ENCODE measurements at places on chromosomes 7 and 10.

DNA sequence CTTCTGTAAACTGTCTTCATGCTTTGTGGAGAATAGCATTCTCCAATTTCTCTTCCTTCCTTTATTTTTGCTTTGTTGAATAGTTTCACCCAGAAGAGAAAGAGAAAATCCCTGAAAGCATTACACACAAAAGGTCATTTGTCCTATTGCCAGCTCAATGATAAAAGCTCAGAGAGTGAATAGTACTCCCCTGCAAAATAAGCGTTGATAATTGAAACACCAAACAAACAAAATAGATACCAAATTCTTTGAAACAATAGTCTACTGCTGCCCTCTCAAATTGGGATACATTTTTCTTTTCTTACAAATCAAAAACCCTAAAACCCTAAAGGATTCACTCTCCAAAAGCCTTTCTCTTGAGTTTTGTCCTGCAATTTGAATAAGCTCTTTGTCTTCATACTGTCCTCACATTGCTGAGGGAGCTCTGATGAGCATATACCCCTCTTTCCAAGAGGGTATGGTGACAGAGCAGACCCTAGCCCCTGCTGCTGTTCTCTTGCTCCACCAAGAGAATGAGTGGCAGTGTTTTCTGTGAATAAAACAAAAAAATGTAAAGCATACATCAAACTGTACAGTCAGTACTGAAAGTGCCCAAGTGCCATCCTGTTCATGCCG lies 134.4 kb downstream of the CSTF2T start:
- no peak for DNase-seq

GRCh38 chr10:72316748-72317435 lies 37.8 kb downstream of the DNAJB12 start:
- peak; percentile 50 for DNase-seq

DNA sequence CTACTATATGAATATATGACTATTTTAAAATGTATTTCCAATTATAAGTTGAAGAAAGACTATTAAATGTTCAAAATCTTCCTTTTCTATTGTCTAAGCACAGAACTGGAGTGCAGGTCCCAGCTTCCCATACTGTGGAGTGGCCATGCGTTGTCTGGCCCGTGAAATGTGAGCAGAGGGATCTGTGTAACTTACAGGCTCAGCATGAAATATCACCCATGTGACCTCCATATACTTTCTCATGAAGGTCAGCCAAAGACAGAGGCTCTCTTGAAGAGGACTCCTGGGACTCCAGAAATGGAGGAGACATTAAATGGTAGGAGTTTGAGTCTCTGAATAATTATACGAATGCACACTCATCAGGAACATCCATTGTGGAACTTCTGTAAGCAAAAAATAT lies 92.4 kb upstream of the CAV2 start:
- no peak for DNase-seq

- DNase-seq, result no peak
Observed at GRCh38 chr7:7897509-7897908, 71.1 kb upstream of the GLCCI1 start.

- no peak for DNase-seq
Observed at GRCh38 chr7:116293633-116294032, 83.3 kb downstream of the TES start.

DNA sequence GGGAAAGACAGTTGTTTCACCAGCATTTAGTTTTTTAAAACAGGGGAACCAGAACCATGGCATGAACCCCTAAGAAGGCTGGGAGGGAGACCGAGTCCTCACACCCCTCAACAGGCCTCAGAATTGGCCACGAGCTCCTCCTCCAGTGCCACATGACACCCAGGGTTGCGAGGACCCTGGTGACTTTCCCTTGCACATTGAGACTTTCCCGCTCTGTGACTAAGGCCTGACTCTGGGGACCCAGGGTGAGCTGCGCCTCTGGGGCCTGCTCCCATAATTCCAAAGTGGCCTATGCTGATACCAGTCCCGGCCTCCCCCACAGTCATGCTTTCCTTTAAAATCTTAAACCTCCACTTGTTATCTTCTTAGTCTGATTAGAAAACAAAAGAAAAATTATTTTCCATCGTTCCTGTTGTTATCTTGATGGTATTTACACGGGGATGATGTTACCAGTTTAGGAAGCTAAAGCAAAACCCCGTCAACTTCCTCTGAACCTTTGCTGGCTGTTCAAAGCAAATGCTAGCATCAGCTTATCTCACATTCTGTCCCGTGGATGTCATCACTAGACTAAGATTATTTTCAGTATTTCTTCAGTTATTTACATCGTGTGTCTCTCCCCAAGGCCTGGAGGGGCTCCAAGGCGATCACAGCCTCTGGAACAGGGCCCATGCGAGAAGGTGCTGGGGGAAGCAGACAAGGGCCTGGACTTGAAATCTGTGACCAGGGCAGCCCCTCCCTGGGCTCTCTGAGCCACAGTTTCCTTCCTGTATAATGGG lies 42.1 kb downstream of the FAM53B start:
- DNase-seq, result peak; percentile 47

DNA sequence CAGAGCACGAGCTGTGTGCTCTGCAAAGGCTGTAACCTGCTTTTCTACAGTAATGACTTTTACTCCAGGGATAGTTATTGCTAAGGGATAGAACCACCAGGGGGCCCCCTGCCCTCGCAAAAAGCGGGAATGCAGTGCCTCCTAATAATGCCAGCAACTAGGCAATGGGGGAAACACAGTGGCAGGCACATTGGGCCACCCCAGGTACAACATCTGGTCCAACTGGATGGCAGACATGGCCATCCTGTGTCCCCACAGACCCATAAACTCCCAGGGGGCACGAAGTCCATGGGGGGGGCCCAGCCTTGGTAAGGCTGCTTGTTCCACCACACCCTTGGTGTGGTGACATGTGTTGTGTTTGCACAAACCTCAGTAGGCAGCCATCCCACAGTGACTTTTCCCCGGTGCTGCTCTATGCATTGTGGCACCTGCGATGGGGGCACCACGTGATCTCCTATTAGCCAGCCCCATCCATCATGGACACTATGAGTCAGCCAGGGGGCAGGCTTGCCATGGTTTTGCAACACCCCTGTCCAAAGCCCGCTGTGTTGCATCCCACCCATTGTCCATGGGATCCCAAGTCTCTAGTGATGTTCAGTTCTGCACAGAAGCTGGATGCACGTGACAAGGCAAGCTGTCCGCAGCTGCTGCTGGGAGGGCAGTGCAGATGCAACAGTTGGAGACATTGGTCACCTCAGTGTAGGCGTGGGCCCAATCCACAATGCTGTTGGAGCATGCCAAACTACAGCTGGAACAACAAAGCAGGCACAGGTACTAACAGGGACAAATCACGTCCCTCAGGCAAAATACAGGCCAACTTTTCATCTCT lies 84.0 kb downstream of the ANLN start:
- DNase-seq, result no peak

- no peak for DNase-seq
Observed at GRCh38 chr7:20458521-20458920, 127.8 kb downstream of the ITGB8 start.

DNA sequence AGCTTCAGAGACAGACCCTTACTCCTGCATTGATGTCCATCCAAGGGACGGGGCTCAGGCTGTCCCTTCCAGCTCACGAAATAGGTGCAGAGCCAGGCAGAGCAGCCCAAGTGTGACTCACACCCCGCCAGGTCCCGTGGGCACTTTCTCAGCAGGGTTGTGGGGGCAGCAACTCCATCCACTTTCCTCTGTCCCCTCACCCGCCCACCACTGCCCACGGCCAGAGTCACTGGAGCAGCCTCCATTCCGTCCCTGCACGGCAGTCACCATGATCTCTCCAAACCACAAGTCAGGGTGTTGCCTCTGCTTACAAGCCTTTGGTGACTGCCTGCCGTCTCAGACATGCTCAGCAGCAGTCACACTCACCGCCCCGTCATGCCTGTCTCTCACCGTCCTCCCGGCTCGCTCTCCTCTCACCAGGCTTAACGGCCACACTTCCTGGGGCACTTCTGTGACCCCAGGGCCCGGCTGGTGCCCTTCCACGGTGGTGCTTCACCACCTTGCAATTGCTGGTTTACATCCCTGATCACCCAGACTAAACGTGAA lies 39.3 kb downstream of the CALML3 start:
- no peak for DNase-seq

DNA sequence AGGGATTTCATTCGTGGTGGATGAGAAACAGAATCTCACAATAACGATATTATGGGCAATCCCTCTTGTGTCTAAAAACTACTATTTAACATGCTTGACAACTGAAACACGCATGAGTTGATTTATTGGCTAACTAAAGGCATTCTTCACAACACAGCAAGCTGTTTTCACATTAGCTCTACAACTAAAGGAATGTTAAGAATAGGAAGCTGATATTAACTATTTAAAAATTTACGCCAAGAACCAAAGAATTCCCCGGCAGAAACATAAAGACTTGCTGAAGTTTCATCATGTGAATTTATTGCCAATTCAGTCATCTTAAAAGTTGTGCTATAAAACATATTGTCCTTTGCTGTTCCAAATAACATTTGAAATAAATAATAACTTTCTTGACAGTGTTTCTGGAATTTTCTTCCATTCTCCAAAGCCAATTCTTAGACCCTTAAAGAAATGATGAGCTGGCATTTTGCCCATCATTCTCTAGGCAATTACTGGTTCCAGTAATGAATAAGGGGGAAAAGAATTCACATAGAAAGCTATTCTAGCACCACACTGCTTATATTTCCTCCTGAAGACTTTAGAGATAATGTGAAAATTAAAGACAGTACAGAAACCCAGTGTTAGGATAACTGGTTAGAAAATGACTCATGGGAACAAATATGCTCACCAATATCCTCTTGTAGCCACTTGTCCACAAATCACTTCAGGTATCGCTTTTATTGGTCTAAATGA lies 233.1 kb downstream of the PARD3 start:
- no peak for DNase-seq

DNA sequence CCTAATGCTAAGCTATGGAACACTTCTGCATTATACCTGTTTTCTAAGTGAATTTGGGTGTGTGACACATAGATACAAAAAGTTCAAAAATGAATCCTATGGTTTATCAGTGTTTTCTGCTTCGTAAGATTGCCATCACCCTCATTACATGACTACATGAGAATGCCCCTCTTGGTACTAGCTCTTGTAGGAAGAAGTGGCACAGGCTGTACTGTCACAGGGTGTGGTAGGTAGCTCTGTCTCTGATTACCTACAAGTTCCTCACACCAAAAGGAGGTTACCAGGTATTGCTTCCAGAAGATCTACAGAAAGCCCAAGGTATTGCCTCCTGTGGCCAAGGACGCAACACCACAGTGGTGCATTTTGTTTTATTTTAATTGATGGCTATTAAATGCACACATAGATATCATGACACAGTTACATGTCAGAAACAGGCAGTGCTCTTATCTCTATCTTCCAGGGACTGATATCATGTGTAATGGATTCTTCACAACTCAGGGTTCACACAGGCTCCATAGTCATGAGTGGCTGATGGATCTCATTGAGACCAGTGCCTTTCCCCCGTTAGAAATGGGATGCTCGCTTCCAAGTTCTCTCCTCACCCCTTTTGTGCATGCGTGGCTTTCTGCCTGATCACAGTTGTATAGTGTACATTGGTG lies 6.6 kb downstream of the OPTN start:
- DNase-seq, result no peak

- no peak for DNase-seq
Observed at GRCh38 chr7:148931470-148931869, 47.4 kb upstream of the EZH2 start.

GRCh38 chr10:20281579-20281978 lies 465.3 kb downstream of the PLXDC2 start:
- DNase-seq, result no peak

DNA sequence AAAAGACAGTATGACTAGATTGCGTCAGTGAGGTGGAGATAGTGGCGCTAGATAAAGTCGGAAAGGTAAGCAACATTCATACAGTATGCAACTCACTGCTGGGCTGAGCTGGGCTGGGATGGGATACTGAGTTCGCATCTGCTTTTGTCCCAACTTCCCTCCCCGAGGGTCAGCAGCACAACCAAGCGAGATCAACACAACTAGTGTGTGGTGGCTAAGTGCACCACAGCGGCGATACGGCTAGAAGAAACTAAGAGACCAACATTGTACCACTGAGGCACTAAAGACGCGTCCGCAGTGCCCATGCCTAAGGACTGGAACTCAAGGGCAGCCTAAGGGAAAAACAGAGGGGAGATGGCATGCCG lies 467 bp downstream of the EXOSC1 start:
- no peak for DNase-seq

GRCh38 chr10:9081961-9082360 lies 1027.5 kb downstream of the GATA3 start:
- no peak for DNase-seq

GRCh38 chr10:27884185-27884641 lies 114.7 kb downstream of the ODAD2 start:
- DNase-seq, result no peak

- no peak for DNase-seq
Observed at GRCh38 chr10:624312-624604, 65.2 kb downstream of the DIP2C start.

GRCh38 chr7:139681812-139682135 lies 96.0 kb downstream of the HIPK2 start:
- DNase-seq, result no peak

DNA sequence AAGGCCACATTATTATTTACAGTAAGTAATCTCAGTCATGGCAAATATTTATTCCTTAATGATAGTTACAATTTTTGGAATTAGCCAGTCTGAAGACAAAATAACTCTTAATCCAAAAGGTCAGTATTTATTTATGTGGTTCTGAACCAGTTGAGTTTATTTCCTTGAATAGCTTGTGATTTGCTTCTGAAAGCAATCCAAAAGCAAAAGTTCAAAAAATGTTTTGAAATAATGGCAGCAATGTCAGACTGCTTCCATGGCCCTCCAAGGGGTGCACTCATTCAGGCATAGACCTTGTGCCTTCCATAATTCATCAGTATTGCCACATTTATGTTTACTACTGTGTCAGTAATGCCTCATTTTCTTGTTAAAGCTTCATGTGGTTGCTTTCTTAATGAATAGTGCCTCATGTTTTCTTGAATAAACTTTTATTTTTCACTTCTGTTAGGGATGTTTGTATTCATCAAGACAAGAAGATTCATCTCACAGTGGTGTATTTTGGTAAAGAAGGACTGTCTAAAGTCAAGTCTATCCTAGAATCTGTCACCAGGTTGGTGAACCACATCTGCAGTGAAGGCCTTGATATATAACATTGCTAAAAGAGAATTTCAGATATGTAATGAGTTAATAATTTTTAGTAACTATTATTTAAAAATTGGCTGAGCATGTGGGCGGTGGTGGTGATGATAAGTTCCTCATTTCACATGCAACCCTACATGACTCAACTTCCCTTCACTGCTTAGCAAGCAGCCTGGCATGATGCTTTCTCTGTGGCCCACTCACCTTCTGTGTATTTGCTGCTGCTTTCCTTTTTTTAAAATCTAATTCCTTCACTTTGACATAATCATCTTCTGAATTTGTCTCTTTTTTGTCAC lies 22.0 kb downstream of the CSGALNACT2 start:
- no peak for DNase-seq

GRCh38 chr7:40232242-40232893 lies 97.6 kb downstream of the SUGCT start:
- no peak for DNase-seq

Measured in stimulated activated naive CD4-positive, alpha-beta T cell (primary cell).